Heart right ventricle (tissue), 16 donors: ENCODE measurements at places on chromosomes 2 and 18. TPM values are rescaled to one million over a fixed set of nuclear protein-coding genes. Genes with fewer than 3 reads are reported as not detected.

The ASAP2 gene
- 9.9 TPM for total RNA-seq

- peak overlapping the region; percentile 61 for H3K27ac ChIP-seq
- H3K36me3 ChIP-seq = no peaks in the 10 kb centered on the region
- DNase-seq = no peak
- H3K4me1 ChIP-seq = peaks cover 10% of the 10 kb centered on the region
These were observed 21.9 kb downstream of the FER1L5 start for GRCh38 chr2:96664366-96664925.

The FOXD4L1 gene
- total RNA-seq = 0.09 TPM

The IL18RAP gene
- not detected for total RNA-seq

GRCh38 chr2:222859786-222860612, 837 bp upstream of the ACSL3 start:
- H3K27ac ChIP-seq = peak overlapping the region; percentile 99
- no peaks in the 10 kb centered on the region for H3K27me3 ChIP-seq
- H3K4me3 ChIP-seq = peak overlapping the region; percentile 88
- DNase-seq = peak; percentile 78
- peaks cover 16% of the 10 kb centered on the region for H3K4me1 ChIP-seq

- H3K4me1 ChIP-seq = no peaks in the 10 kb centered on the region
- H3K27me3 ChIP-seq = no peaks in the 10 kb centered on the region
- DNase-seq = no peak
These were observed 324.0 kb upstream of the SETBP1 start for GRCh38 chr18:44356566-44357157.

The UGT1A8 gene
- 0.11 TPM for total RNA-seq

- H3K27ac ChIP-seq = no peak overlapping the region
- no peaks in the 10 kb centered on the region for H3K36me3 ChIP-seq
- DNase-seq = no peak
These were observed 105.0 kb downstream of the NEDD4L start for GRCh38 chr18:58148954-58149471.

The CCDC142 gene
- total RNA-seq = 11.7 TPM

DNA sequence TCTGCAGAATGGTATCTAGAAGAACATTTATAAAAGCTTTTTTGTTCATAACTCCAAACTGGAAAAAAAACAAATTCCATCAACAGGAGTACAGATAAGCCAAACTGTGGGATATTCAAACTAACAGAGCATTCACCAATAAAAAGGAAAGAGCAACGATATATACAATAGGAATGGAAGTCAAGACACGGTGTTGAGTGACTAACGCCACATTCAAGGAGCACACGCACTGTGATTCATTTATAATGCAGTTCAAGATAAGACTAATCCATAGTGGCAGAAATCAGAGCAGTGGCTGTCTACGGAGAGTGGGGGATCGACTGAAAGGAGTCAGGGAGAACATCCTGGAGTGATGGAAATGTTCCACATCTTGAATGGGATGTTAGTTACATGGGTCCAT, 70.7 kb downstream of the CABYR start:
- no peaks in the 10 kb centered on the region for H3K27me3 ChIP-seq
- H3K4me1 ChIP-seq = peaks cover 15% of the 10 kb centered on the region
- DNase-seq = no peak
- H3K36me3 ChIP-seq = no peaks in the 10 kb centered on the region
- no peak overlapping the region for H3K27ac ChIP-seq
